ENCODE measurements at places on chromosomes 4 and X.

DNA sequence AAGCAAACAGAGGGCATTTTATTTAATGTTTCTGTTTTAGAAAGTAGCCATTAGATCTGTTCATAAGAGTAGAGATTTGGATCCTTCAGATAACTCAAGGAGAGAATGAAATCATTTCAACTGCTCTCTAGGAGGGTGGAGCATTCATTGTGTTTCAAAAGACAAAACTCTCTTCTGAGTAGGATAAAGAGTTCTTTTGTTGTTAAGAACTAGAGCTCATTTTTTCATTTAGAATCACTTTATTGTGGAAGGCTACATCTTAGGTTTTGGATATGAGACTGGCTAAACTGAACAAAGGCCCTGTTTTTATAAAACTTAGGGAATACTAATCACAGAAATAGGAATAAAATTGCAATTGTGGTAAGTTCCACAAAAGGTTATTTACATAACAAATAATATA lies 193.9 kb upstream of the PCDH10 start:
- no peak for DNase-seq

DNA sequence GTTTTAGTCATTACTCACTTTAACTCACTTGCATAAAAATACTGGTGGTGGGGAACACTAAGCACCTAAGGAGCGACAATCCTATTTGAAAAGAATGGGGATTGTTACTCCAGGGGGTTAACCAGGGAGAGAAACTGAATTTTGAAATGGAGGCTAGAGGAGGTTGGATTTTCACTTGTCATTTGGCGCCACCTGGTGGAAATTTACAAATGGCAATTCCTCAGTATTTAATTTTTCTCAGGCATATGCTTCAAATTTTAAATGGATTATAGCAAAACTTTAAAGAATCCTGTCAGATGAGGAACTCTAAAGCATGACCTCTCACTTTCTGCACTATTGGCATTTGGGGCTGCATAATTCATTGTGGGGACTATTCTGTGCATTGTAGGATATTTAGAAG lies 2.7 kb upstream of the GEMIN8 start:
- peak; percentile 57 for DNase-seq

DNA sequence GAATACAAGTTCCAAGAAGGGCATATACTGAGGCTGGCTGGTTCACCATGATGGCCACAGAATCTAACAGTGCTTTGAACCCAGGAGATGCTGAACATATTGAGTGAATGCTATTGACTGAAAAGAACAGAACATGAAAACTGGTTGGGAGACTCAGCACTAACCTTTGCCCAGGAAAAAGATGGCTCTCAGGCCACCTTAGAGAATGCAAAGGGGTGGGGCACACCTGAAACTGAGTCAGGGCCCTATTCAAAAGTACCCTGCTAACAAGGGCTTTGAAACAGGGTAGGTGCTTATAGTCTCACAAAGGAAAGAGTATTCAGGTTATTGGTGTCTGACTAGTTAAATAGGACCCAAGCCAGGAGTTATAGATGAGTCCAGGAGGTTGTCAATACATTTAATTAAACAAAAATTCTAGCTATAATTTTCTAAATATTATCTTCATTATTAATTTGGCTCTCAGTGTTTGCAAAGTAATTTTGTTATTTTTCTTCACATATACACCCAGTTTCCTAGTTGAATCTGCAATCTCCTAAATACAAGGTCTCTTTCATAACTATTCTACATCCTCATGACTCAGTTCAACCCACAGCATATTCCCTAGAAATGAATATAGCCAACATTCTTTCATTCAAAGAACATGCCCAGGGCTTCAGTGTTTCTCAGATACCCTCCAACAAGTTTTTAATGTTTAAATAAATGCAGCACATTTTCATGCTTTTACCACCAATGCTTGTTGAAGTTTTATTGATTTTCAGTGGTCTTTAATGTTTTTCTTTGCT lies 144.2 kb upstream of the RAPGEF2 start:
- no peak for DNase-seq

DNA sequence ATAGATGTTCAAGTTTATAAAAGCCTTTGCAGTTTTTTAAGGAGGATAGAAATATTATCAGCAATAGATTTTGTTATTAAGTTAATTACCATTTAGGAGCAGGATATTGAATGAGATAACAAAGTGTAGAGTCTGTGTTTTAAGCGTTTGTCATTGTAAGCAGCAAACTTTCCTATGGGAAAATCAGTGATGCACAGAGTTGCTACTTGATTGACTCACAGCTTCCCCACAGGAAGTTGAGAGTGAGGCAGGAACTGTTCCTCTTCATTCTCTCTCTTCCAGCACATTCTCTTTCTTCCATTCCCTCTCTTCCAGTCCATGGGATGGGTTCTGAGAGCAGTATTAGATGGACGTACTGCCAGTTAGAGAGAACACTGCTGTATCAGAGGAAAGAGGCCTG lies 867.7 kb upstream of the AGA start:
- no peak for DNase-seq

DNA sequence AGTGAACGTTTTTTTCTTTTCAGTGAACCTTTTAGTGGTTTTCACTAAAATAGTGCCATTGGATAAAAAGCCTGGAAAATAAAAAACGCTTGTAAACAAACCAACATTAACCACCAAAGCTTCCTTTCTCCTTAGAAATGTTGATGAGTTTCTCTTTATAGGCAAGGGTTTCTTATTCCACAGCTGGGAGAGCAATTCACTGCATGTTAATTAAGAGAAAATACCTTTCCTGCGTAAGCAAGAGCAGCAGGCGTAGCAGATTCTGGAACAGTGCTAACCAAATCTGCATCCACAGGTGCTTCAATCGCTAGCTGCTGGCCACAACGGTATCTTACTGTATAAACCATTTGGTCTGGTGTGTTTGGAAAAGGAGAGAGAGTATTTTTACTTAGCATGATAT lies 13.3 kb upstream of the AASDH start:
- no peak for DNase-seq

DNA sequence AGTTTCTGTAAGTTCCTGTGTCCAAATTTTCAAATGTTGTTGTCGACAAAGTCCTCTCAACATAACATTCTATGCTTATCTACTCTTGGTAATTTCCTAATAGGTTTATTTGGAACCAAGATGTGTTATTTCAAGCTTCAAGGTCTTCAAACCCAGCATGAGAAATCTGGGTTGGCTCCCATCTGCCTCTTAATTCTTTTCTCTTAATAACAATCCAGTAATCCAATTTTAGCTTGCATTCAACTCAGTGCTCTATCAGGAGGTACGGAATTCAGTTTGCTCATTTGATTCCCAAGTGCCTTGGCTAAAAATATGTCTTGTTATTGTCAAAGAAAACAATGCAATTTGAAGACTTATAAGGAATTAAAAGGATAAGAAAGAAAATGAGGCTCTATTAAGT lies 235.5 kb upstream of the MID1 start:
- DNase-seq, result no peak

GRCh38 chr4:186032259-186032658 lies 36.7 kb upstream of the TLR3 start:
- no peak for DNase-seq

- no peak for DNase-seq
Measured at GRCh38 chr4:106677213-106677612, 308.6 kb upstream of the GIMD1 start.

GRCh38 chrX:140274811-140275525 lies 229.9 kb downstream of the SOX3 start:
- DNase-seq, result no peak

- no peak for DNase-seq
Measured at GRCh38 chr4:159197260-159197884, 94.5 kb downstream of the RAPGEF2 start.

- DNase-seq, result no peak
Measured at GRCh38 chr4:89609756-89610155, 227.2 kb downstream of the SNCA start.

DNA sequence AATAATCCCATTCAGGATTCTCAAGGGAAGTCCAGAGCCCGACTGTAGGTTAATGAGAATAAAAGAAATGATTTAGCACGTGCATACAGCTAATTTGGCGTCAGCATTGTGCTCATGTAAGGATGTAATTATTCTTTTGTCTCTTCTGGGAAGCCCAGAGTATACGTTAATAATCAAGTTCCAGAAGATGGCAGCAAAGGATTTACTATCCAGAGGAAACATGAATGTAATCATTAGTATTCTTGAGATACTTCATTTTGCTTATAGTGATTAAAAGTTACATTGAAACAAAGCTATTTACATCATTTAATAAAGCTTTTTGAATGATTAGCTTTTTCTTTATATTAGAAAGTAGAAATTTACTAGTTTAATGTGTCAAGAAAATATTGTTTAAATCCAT lies 27.1 kb upstream of the MAP9 start:
- no peak for DNase-seq

DNA sequence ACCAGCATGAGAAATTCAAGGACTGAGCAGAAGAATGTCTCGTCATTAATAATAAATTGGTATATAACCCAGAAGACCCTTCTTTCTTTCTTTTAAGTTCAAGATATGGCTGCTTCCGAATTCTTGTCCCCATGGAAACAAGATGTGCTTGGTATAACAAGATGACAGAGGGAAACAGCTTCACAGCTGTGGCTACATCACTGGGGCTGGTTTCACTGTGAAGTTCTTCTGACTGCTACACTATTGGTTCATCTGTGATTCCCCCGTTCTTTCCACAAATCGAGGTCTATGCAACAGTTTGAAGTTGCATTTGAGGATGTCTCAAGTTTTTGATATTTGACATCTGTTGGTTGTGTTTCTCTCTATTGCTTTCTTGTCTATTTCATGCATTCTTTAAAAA lies 12.3 kb upstream of the DTHD1 start:
- no peak for DNase-seq

DNA sequence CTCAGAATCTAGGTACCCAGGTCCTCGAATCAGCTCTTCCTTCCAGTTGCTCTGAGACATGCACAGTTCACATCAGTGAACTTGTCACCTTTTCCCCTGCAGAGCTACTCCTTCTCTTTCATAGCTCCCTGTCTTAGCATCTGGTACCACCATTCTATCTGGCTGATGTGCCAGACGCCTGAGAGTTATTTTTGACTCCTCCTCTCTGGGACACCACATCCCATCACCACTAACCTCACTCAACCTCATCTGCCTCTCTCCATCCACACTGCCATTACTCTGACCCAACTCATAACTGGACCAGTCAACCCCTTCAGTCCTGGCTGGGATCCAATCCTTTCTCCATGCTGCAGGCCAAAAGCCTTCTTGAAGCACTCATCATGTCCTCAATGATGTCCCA lies 44.5 kb downstream of the SLC2A9 start:
- DNase-seq, result no peak

- DNase-seq, result no peak
Measured at GRCh38 chr4:163697121-163697520, 202.6 kb downstream of the TMA16 start.

DNA sequence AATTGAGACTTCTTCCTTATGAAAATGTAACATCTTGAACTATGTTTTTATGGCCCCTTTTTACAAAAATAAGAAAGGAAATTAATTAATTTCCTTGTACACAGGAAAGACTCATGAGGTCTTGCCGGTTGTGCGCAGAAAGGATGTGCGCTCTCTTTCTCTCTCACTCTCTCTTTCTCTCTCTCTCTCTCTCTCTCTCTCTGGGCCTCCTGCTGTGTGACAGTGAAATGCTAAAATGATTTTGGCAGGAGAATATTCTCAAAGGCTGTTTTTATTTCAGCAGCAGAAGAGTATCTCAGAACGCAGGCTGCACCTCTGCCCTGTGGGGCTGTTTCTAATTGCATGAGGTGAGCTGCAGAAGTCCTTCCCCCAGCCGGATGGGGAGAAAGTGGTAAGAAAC lies 349.0 kb downstream of the MID1IP1 start:
- no peak for DNase-seq

- DNase-seq, result no peak
Measured at GRCh38 chr4:2354118-2354517, 64.3 kb downstream of the ZFYVE28 start.

GRCh38 chr4:8649631-8650361 lies 57.2 kb downstream of the CPZ start:
- no peak for DNase-seq

GRCh38 chr4:8260656-8261111 lies 8.9 kb upstream of the HTRA3 start:
- DNase-seq, result no peak

DNA sequence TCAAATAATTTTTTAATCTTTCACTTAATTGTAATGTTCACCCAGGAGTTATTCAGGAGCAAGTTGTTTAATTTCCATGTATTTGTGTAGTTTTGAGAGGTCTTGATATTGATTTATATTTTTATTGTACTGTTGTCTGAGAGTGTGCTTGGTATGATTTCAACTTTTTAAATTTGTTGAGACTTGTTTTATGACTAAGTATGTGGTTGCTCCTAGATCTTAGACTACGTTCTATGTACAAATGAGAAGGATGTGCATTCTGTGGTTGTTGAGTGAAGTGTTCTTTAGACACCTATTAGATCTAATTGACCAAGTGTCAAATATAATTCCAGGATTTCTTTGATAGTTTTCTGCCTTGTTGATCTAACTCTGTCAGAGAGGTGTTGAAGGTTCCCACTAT lies 353.3 kb upstream of the GNPDA2 start:
- DNase-seq, result no peak

DNA sequence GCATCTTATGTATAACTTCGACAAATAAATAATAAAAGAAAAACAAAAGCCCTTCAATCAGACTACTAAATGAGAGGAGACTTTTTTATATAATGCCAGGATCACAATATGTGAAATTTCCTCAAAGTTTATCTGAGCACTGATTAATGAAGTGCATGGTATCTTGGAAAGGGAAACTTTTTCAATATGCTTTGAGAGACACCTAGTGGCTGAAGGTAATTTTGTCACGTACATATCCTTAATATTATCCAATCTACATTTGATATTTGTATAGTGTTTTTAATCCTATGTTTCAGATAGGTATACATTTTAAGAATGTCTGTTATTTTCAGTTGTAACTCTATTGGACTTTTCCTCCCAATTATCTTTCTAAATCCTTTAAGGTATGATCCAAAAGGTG lies 146.8 kb downstream of the KLHL4 start:
- DNase-seq, result no peak

DNA sequence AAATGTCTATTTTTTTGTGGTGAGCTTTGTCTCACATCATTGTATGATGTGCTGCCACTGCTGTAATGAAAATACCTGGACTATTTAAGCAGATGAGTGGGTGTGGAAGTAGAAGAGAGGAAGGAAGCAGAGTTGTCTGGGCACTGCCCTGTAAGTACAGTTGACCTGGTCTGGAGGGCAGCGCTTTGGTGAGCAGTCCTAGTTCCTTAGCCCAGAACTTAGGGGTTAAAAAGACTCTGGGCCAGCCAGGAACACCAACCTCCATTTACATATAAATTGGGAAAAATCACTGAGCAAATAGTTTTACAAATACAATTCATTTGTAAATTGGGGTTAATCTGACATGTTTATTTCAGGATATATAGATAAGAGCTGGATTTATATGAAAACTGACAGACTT lies 347.1 kb upstream of the FAT1 start:
- no peak for DNase-seq

- DNase-seq, result no peak
Measured at GRCh38 chr4:156949373-156949814, 22.2 kb downstream of the PDGFC start.

DNA sequence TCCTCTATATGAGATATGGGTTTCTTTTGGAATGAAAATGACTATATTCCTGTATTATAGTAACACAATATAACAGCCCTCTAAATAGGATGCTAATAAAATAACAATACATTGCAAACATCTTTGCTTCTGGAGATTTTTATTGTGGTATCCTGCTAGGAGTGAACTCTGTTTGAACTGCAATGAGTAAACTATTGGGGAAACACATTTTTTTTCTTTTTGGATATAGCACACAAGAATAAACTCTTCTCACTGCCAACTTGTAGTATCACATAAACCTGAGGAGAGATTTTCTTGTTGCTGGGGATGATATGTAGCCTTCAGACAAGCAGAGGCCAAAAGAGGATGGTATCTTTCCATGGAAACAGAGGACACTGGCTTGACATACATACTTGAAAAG lies 238.2 kb downstream of the C4orf33 start:
- no peak for DNase-seq

Data from NCI-H2107 (cell line).